ENCODE measurements at places on chromosomes 6 and 20.

DNA sequence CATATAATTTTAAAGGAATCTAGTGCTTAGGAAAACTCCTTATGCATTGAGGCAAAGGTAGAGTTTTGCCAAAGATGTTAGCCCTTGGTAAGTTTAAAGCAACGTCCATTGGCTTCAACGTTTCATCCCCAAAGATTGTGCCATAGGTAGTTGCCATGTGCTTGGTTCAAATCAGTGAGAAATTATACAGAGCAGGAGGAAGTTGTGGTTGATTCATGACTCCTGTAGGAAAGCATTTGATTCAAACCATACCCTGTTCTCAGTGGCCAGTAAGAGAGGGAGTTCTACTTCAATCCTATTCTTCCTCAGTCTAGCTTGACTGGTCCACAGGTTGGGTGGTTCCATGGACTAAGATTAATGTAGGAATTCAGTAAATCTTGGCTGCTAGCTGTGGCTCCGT, 535.6 kb downstream of the QKI start:
- H3K4me3 ChIP-seq = no peak overlapping the region
- H3K27ac ChIP-seq = no peak overlapping the region
- no peaks in the 10 kb centered on the region for H3K4me1 ChIP-seq
- DNase-seq = no peak
- H3K36me3 ChIP-seq = no peaks in the 10 kb centered on the region
- H3K27me3 ChIP-seq = peaks cover 22% of the 10 kb centered on the region

DNA sequence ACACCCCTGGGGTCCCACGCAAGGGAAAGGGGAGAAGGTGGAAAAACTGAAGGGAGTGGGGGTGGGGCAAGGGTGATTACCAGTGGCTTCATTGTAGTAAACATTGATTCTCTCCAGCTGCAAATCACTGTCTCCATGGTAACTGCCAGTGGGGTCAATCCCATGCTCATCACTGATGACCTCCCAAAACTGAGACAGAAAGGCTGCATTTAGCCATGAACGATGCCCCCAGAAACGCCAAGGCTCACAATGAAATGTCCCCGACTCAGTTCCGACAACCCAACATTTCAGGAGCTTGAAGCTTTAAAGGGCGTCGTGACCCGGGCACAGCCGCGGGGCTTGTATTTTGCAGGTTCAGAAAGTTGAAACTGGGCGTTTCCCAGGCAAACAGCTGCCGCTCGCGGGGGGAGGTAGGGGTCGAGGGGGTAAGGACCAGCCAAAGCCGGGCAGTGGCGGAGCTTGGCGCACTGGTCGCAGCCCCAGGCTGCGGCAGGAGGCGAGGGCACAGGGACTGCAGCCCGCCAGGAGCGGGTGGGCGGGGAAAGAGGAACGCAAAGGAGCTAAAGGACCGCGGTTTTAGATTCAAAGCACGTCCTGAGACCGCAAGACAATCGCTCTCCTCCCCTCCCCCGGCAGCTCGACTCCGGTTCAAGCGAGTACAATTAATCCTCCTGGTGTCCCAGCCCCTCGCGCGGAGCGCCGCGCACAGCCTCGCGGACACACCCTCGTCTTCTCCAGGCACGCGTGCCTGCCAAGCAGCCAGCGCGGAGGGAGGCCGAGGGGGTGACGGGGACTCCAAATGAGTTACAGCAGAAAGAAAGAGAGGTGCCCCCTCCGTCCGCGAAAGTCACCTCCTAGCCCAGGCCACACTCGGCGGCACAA, 731 bp downstream of the TUBB2B start:
- peaks cover 59% of the 10 kb centered on the region for H3K27me3 ChIP-seq
- no peak for DNase-seq
- peak overlapping the region; percentile 60 for H3K4me3 ChIP-seq

DNA sequence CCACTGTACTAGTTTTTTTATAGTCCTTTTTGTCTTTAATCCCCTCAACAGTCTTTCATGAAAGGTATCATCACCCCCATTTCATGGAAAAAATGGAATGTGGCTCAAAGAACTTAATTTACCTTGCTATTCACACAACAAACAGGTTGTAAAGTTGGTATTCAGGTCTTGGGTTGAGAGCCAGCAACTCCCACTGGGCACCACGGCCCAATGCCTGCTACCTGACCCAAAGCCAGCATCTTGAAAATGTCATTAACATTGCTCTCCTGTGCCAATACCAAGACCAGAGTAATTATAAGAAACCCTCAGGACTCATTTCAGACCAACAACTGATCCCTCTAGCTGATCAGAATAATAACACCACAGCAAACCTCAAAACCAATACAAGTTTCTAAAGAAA, 75.7 kb downstream of the METTL24 start:
- H3K4me3 ChIP-seq = no peak overlapping the region
- no peak overlapping the region for H3K27ac ChIP-seq
- no peak for DNase-seq
- no peaks in the 10 kb centered on the region for H3K36me3 ChIP-seq
- H3K4me1 ChIP-seq = peaks cover 10% of the 10 kb centered on the region

DNA sequence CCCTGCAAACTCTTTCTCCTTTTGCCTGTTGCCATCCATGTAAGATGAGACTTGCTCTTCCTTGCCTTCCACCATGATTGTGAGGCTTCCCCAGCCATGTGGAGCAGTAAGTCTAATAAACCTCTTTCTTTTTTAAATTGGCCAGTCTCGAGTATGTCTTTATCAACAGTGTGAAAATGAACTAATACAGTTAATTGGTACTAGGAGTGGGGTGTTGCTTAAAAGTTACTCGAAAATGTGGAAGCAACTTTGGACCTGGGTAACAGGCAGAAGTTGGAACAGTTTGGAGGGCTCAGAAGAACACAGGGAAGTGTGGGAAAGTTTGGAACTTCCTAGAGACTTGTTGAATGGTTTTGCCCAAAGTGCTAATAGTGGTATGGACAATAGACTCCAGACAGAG, 359.2 kb upstream of the KHDRBS2 start:
- H3K27ac ChIP-seq = no peak overlapping the region
- no peaks in the 10 kb centered on the region for H3K4me1 ChIP-seq
- no peaks in the 10 kb centered on the region for H3K36me3 ChIP-seq
- no peak overlapping the region for H3K4me3 ChIP-seq

DNA sequence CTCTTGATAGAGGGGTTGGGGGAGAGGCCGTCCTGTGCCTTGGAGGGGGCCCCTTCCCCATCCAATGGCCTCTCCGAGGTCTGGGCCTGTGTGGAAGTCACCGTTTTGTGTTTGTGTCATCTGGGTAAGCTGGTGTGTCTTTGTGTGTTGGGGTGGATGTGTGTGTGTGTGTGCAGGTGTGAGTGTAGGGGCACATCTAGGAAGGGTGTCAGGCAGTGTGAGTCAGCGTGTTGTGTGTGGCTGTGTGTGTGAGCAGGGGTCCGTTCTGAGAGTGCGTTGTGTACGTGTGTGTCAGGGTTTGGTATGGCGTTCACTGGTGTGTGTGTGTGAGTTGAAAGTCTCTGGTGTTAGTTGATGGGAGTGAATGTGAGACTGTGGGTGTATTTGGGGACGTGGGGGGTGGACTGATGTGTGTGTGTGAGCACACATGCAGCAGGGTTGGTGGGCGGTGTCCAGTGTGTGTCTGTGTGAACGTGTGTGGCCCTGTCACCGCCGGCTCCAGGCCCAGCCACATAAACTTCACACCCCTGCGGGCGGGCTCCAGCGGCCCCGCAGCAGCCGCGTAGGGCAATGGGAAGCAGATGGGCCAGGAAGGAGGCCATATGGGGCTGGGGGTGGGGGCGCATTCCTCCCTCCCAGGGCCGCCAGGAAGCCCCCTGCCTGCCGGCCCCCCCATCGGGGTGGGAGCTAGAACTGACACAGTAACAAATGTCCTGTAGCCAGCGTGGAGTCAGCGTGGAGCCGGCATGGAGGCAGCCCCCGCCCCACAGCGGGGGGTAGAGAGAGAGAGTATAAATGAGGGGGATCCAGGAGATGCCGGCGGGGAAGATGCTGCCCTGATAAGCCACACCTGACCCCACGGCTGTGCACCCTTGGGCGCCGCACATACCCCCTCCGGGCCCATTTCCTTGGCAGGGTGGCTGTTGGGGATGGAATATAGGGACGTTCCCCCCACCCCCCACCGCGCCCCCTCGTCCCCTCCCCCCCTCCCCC, 32.1 kb downstream of the SNAI1 start:
- no peak overlapping the region for H3K4me3 ChIP-seq
- no peaks in the 10 kb centered on the region for H3K36me3 ChIP-seq
- no peak for DNase-seq
- H3K27me3 ChIP-seq = peaks cover 3% of the 10 kb centered on the region

DNA sequence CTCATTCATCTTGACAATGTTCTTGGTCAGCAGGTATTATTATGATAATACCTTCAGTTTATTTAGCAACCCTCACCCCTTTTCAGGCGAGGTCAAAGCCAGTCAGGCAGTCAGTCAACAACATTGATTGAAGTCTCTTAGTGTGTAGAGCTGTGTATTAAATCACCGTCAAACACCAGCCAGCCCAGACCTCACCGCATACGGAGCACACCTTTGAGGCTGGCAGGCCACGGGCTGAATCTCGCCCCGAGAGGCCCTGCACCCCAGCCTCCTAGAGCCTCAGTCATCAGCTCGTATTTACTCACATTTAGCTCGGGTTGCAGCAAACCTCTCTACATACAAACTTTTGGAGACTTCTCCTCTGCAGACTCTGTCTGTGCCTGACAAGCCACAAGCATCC, 36.0 kb upstream of the FOXA2 start:
- H3K27ac ChIP-seq = no peak overlapping the region
- DNase-seq = no peak
- no peaks in the 10 kb centered on the region for H3K36me3 ChIP-seq

DNA sequence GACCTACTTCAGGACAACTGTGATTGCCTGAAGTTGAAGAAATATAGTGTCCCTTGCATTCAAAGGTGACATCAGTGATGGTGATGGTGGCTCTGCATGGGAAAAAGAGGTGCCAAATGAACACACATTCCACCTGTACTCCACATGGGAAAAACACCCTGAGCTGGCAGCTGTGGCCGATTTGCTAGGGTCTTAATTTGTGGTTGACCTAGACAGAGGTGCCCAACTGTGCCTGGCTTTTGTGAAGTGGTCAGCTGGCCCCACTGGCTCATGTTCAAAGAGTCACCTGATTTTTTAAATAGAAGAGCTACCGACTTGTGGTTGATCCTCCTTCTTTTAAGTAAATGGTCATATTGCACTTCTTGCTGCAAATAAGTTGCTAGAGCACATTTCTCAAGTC, 7.6 kb upstream of the GCNT2 start:
- peaks cover 17% of the 10 kb centered on the region for H3K4me1 ChIP-seq
- no peak overlapping the region for H3K27ac ChIP-seq
- H3K36me3 ChIP-seq = no peaks in the 10 kb centered on the region

- no peak overlapping the region for H3K4me3 ChIP-seq
- H3K4me1 ChIP-seq = no peaks in the 10 kb centered on the region
- peaks cover 54% of the 10 kb centered on the region for H3K36me3 ChIP-seq
- no peaks in the 10 kb centered on the region for H3K27me3 ChIP-seq
- no peak for DNase-seq
These were observed 66.0 kb downstream of the STK4 start for GRCh38 chr20:45032276-45032675.

Measured in HepG2 (cell line).